ENCODE measurements at places on chromosomes 16 and 17.

GRCh38 chr17:50630524-50631194, 4.0 kb upstream of the ABCC3 start:
- DNase-seq = no peak

- no peak for DNase-seq
Observed at GRCh38 chr16:26992666-26993349, 73.9 kb upstream of the C16orf82 start.

GRCh38 chr16:77850636-77851333, 62.4 kb downstream of the VAT1L start:
- DNase-seq = no peak

GRCh38 chr16:86879268-86879667, 300.9 kb downstream of the FOXL1 start:
- DNase-seq = no peak

DNA sequence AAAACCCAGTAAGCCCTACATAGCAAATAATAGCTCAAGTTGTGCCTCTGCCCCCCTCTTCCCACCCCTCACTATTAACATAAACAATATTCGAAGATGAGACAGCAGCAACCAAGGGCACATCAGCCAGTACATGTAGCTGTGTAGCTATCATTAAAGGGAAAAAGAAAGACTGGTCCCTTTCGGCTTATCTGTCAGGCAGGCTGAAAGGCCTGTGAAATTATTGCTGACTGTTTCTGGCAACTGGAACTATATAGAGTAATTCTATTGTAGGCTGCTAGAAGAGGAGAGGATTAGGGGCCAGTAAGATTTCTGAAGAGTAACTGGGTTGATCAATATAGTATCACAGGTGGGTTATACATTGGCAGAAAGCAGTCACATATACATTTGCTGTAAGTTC, 36.5 kb upstream of the RASL10B start:
- DNase-seq = no peak

- no peak for DNase-seq
Observed at GRCh38 chr17:30458371-30458770, 18.8 kb upstream of the GOSR1 start.

GRCh38 chr16:19137201-19138128, 23.7 kb downstream of the ITPRIPL2 start:
- DNase-seq = no peak

DNA sequence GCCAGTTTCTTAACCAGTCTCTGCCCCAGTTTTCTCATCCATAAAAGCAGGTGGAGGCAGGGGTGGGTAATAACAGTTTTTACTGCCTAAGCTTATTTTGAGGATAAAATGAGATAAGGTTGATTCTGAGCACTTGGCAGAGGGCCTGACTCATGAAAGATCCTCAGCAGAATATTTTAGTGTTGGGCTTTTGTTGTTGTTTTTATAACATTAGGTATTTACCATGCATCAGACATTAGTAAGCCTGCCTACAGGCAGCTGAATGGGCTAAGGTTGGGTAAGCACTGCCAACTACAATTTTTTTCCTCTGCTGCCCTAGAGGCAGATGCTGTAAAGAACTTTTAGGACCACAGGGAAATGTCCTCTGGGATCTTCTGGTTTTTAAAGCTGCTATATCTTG, 43.1 kb downstream of the SCNN1G start:
- no peak for DNase-seq

GRCh38 chr16:10558305-10558704, 22.1 kb downstream of the EMP2 start:
- no peak for DNase-seq

DNA sequence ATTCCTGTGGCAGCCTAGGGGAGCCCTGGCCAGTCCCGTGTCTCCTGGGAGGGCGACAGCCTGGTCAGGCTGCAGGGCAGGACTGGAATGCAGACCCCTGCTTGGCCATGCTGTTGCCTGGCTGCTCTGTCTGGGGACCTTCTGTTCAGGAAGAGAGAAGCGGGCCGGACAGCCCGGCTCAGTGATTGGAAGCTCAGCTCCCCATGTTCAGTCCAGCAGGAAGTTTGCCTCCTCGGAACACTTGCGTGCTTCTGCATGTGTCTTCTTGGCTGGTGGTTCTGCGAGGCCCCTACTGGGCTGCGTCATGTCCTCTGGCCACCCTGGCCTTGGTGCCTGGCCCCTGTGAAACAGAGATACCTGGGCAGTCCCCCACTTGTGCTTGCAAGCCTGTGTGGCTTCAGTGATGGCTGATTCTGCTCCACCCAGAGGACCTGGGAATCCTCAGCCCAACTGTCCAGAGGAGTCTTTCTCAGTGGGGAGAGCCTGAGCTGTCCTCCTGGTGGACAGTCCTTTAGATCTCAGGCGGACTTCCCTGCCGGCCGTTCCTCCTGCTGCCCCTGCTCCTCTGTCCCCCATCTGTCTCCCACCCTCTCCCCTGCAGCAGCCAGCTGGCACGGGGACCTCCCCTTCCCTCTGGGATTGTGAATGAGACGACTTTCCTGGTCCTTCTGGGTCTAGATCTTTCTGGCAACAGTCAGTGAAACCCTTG, 279.5 kb downstream of the SEC14L1 start:
- DNase-seq = no peak

Measured in NCI-H446 treated with DMSO at 0.1 percent for 48 hours (cell line).